ENCODE measurements at places on chromosomes 5 and 9. TPM values are rescaled to one million over a fixed set of nuclear protein-coding genes. Genes with fewer than 3 reads are reported as not detected.

- no peak for DNase-seq
These were observed 126.1 kb downstream of the GAS1 start for GRCh38 chr9:86821006-86821845.

- no peak for DNase-seq
These were observed 58.2 kb downstream of the CAMSAP1 start for GRCh38 chr9:135849181-135849580.

GRCh38 chr5:127858116-127858784 lies 155.1 kb downstream of the CCDC192 start:
- peak; percentile 4 for DNase-seq

DNA sequence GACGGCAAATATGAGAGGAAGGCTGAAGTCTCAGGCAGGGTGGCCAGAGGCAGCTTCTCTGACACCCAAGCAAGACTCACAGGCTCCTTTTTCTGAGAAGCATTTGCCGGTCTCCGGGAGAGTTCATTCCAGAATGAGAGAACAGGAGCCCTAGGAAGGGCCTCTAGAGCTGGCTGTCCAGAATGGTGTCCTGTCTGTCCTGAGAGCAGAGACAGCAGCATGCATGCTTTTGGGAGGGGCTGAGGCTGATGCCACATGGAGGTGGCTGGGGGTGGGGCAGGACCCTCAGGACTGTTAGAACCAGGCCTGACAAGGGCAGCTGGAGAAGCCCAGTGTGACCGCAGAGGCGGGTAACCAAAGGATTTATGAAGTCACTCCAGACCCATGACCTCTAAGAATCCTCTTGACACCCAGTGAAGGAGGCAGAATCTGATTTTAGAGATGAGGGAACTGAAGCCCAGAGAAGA lies 60.0 kb downstream of the SHB start:
- DNase-seq = no peak

GRCh38 chr5:101590384-101590783 lies 687.3 kb upstream of the ST8SIA4 start:
- DNase-seq = no peak

GRCh38 chr5:62268792-62269191 lies 37.2 kb upstream of the KIF2A start:
- DNase-seq = no peak

GRCh38 chr9:71518045-71518827 lies 250.1 kb downstream of the CEMIP2 start:
- no peak for DNase-seq

- no peak for DNase-seq
These were observed 445.6 kb upstream of the EDIL3 start for GRCh38 chr5:84830265-84830664.

DNA sequence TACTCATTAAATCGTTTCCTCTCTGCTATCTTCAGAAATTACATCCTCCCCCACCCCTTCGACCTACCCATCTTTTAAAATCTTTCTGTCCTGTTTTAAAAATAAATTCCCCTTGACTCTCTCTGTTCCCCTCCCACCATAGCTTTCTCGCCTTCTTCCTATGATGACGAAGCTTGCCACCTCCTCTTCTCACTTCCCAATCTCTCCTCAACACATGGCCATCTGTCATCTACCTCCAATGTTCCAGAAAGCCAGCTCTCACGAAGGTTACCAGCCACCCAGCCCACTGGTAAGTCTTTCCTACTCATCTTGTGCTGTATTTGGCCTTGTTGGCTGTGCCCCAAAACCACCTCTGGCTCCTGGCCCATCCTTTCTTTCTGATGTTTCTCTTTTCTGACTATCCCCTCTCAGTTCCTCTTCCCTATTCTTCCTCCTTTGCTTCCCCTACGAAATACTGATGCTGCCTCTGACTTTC lies 346.3 kb downstream of the ENC1 start:
- peak; percentile 48 for DNase-seq

DNA sequence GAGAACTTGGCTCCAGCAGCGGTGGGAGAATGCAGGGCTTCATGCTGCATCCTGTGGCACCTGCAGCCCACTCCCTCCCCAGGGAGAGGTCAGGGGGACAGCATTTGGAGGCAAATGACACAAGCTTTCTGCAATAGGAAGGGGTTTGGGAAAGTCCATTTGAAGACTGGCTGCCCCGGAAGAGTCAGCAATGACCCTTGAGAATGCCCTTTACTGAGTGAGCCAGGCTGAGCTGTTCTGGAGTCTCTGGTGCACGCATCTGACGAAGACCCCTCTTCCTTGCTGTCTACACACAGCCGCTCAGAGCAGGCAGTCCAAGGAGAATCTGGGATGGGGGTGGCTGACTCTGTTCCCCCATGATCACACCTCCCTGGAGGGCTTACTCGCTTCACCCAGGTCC lies 5.5 kb upstream of the NXNL2 start:
- DNase-seq = no peak

GRCh38 chr9:13209498-13209897 lies 70.0 kb downstream of the MPDZ start:
- DNase-seq = no peak

DNA sequence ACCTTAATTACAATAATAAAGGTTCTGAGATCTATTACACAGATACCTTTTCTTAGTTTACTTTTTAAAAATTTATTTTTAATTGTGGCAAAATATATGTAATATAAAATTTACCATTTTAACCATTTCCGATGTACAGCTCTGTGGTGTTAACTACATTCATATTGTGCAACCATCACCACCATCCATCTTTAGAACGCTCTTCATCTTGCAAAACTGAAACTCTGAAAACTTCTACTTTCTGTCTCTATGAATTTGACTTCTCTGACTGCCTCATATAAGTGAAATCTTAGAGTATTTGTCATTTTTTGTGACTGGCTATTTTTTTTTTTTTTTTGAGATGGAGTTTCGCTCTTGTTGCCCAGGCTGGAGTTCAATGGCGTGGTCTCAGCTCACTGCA lies 26.8 kb downstream of the WWC1 start:
- no peak for DNase-seq

DNA sequence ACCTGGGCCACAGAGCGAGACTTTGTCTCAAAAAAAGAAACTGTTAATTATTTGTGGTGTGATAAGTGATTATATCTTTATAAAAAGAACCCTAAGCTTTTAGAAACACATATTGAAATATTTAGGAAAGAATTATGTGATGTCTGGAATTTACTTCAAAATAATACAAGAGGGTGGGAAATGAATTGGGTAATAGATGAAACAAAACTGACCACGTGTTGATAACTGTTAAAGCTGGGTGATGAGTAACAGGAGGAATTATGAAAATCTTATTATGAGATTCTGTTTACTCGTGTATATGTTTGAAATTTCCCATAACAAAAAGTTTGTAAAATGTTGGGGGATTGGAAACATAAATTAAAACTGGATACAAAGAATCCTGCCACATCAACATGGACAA lies 33.0 kb upstream of the PPP2CA start:
- no peak for DNase-seq

DNA sequence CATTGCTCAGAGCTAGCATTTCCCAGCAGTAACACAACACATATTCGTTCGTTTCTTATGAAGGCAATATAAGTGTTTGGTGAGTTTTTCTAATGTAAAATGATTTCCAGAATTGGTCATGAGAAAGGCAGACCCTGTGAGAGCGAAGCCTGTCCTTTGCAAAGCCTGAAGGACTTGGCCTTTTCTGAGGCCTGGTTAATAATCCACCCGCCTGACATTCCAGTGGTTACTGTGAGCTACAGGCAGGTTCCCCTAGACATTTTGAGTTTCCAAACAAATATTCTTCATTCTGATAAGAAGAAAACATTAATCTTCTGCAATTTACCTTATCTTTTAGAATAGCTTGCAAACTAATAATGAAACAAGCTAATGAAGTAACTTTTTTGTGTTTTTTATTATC lies 38.0 kb downstream of the ADAMTS16 start:
- DNase-seq = no peak

DNA sequence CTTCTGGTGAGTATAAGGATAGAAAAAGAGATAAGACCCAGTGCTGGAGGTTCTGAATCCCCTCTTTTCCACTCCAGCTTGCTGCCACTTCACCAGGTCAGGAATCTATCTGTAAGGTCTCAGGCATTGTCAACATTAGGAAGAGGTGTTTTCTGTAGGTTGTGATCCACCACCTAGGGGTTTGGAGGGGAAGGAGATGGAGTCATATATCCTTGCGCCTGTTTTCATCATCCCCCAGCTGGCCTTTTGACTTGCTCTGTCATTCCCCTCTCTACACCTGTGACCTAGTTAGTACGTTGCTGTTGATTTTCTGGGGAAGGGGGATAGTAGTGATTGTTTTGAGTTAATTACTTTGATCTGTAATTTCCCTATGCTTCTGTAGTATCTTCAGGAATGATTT lies 20.5 kb downstream of the SPINK5 start:
- no peak for DNase-seq

DNA sequence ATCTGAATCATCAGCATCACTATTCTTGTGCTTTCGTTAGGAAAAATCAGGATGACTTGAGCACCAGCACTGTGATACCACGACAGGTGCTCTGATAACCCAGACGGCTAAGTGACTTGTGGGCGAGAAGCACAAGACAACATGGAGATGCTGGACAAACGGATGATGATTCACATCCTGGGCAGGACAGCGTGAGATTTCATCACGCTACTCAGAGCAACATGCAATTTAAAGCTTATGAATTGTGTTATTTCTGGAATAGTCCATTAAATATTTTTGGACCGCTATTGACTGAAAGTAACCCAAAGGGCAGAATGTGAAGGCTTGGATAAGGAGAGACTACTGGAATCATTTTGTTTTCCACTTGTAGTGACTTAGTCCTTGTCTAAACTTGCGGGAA lies 114.8 kb upstream of the DAPK1 start:
- DNase-seq = peak; percentile 42

DNA sequence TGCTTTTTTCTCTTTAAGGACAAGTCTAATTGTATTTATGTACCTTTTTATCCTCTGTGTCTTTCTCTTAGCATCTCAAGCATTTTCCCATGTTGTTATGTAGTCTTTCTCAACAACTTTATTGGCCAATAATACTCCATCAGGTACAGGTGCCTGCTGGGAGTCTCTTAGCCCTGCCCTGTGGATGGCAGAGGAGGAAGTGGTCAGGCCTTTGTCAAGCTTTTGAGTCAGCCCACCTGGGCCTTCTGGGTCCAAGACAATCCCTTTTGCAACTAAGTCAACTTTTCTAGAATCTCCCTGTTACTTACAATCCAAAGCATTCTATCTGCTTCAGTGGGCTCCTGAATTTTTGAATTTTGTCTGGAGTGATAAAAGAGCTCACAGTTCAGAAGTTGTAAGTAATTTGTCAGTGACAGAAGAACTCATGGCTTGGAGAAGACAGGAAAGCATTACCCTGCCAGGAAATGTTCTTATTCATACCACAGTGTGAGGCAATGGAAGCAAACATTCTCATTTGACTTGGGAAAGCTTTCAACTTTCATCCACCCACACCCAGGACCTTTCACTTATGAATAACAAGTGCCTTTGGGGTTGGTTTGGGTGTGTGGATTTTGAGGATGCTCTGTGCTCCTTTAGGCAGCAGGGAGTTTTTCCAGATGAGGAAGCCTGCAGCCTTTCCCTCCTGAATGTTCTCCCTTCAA lies 200.0 kb upstream of the S1PR3 start:
- peak; percentile 10 for DNase-seq

DNA sequence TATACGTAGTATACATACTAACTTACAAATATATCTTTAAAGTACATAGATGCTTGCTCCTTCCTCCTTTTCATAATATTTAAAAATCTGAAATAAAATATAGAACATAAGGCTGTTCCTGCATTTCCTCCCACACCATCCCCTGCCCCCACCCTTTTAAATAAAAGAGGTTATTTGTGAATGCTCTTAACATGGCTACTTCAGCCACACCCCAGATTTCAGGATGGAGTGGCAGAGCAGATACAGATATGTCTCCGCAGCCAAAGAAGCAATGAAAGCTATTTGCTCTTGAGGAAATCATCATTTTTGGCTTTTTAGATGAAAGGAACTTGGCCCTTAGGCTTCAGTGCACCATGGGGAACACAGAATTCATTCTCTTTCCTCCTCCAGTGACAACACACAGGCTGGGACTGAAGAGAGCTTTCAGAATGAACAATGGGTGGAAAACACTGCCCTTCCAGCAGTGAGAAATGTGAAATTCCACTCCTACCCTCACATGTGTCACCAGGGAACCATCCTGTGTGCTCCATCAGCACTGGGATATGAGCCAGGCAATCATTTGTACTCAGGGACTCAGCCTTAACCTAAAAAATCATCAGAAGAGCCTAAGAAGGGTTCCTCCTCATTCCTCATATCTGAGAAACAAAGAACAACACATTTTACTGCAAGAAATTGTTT lies 134.3 kb downstream of the PPP2R2B start:
- DNase-seq = peak; percentile 24

DNA sequence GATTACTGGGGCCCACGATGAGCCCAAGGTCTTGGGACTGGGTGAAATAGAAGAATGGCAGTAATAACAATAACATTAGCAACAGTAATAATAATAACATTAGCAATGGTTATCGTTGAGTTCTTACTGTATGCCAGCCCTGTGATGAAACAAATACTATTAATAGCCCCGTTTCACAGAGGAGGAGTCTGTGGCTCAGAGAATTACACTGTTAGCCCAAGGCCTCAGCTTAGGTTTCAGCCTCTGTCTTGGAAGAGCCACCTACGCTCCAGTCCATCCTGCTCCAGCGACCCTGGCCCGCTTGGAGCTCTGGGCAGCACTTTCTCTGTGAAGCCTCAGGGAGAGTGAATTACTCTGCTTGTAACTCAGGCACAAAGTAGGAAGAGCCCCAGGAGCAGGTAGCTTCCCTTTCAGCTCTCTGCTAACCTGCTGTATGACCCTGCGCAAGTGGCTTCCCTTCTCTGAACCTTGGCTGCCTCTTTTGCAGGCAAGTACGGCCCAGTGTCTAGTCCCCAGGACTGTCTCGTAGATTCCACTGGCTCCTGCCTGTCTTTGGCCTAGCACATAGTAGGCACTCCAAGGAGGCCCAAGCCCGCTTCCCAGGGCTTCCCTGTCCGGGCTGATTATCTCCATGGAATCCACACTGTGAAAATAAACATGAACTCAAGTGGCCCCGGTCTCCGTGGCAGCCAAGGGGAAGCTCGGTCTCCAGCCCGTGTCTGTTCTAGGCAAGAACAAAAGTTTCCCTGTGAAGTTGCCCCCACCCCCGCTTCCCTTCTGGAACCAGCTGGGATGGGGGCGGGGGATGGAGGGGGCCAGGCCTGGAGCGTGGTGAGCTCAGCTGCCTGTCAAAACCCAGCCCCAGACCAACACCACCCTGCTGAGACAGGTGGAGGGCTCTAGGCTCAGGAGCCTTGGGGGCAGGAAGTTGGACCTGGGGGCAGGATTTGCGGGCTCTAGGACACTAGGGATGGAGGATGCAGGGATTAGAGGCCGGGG lies 26.2 kb upstream of the LMX1B start:
- no peak for DNase-seq

- no peak for DNase-seq
These were observed 132.5 kb downstream of the MVB12B start for GRCh38 chr9:126459126-126459525.

- no peak for DNase-seq
These were observed 44.7 kb downstream of the LRRC70 start for GRCh38 chr5:62623271-62623670.

PPP3R2 gene
- not detected for total RNA-seq

SLC36A3 gene
- not detected for total RNA-seq

ANKRD31 gene
- 0.13 TPM for total RNA-seq

DNAJC25 gene
- 4.8 TPM for total RNA-seq

FBP2 gene
- not detected for total RNA-seq

SLC36A2 gene
- not detected for total RNA-seq

CSF1R gene
- 2.3 TPM for total RNA-seq

CCNJL gene
- 13.8 TPM for total RNA-seq

IL33 gene
- not detected for total RNA-seq

CAMSAP1 gene
- 25.6 TPM for total RNA-seq

PLPP7 gene
- total RNA-seq = 0.56 TPM

PROB1 gene
- total RNA-seq = 0.17 TPM

SLC46A2 gene
- not detected for total RNA-seq

FBXL7 gene
- 2.5 TPM for total RNA-seq

NUTM2F gene
- not detected for total RNA-seq

ETF1 gene
- total RNA-seq = 191 TPM

SRD5A1 gene
- total RNA-seq = 20.2 TPM

All from HT1080 (cell line).